ENCODE measurements at places on chromosomes 13 and 19.

- no peaks in the 10 kb centered on the region for H3K27me3 ChIP-seq
- no peak for DNase-seq
- H3K27ac ChIP-seq = no peak overlapping the region
- H3K36me3 ChIP-seq = no peaks in the 10 kb centered on the region
Measured at GRCh38 chr19:15838351-15838750, 22.9 kb upstream of the OR10H1 start.

DNA sequence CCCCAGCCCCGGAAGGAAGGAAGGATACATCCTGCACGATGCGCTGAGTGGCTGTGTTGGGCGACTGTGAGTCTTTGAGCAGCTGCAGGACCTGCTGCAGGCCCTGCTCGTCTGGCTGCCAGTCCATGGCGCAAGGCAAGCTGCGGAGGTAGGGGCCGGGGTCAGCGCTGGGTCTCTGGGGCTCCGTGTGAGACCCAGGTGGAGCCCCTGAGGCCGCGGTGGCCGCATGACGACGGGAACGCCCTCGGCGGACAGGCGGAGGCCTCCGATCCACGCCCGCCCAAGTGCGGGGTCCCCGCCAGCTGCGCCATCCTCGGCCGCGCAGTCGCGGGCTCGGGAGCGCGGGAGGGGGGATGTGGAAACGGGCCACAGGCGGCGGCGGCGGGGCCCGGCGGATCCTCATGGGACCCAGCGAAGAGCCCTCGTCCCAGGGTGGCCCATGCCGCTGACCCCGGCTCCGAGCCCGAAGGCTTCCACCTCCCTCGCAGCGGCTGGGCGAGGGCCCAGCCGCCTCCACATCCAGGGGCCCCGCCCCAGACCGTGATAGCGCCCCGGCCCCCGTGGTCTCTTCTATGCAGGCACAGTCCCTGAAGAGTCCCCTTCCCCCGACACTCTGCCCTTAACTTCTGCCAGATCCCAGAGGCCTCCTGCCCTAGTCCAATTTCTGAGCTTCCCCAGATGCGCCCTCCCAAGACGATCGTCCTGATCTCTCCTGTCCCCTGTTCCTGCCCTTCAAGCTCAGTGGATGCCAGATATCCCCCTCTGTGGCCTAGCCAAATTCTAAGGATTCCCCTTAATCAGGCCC lies 2.7 kb downstream of the TNPO2 start:
- H3K4me1 ChIP-seq = peaks cover 12% of the 10 kb centered on the region
- no peaks in the 10 kb centered on the region for H3K27me3 ChIP-seq
- H3K4me3 ChIP-seq = peak overlapping the region; percentile 96
- peak; percentile 27 for DNase-seq
- peak overlapping the region; percentile 96 for H3K27ac ChIP-seq

DNA sequence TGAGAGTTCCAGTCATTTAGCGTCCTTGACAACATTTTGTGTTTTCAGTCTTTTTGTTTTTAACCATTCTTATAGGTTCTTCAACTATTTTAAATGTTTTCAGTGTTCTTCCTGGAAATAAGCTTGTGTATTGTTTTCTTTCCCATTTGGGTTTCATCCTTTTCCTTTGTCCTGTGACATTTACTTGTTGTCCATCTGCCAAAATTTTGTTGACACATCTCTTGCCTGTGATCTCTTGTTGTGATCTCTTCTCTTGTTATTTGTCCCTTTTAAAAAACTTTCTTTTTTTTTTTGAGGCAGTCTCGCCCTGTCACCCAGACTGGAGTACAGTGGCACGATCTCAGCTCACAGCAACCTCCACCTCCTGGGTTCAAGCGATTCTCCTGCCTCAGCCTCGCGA lies 96.5 kb downstream of the PDS5B start:
- H3K4me3 ChIP-seq = no peak overlapping the region
- no peak for DNase-seq
- H3K36me3 ChIP-seq = peaks cover 46% of the 10 kb centered on the region
- H3K27ac ChIP-seq = no peak overlapping the region
- peaks cover 6% of the 10 kb centered on the region for H3K4me1 ChIP-seq
- H3K27me3 ChIP-seq = no peaks in the 10 kb centered on the region

DNA sequence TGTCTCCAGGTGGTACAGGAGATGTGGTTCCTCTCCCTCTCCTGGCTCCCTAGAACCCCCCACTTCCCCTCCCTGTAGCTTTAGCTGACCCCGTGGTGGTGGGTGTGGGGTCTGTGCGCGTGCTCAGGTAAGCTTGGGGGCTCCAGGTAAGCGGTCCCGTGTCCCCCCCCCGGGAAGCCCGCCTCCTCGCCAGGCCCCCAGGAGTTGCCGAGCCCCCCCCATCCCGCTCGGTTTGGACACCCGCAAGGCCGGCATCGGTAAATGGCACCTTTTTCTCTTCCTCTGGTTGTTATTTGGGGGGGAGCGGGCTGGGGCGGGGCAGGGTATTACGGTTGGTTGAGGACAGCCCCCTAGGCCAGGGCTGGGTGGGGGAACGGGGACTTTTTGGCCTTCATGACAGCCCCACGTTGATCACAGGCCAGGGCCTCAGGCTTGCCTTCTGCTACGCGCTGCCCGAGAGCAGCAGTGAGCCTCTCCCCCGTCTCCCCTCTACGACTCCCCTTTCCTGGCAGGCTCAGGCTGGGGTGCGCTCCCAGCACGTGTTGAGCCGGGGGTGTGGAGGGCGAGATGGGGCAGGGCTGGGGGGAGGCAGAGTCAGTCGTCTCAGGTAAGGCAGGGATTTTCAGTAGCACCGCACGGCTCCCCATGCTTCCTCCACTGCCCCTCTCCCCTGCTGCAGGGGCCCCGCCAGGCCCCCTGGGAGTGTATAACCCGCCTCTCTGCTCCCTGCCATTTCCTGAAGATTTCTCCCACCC lies 10.7 kb upstream of the LIN7B start:
- no peaks in the 10 kb centered on the region for H3K4me1 ChIP-seq
- no peaks in the 10 kb centered on the region for H3K27me3 ChIP-seq
- H3K27ac ChIP-seq = no peak overlapping the region
- no peak for DNase-seq

DNA sequence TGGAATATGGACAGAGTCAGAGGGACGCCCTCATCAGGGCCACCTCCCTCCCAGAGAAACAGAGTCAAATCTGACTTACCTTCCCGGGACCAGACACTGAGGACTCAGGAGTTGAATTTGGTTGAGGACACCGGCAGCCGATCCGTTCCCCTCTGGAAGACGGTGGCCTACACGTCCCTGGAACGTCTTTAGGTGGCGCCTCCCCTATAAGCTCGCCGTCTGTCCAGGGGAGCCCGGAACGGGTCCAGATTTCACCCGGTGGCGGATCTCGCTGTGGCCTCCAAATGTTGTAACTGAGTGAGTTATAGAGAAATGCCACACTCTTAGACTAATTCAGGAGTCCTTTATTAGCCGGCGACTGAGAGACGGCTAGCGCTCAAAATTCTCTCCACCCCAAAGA lies 9.0 kb downstream of the TNFSF14 start:
- no peak overlapping the region for H3K27ac ChIP-seq
- no peak overlapping the region for H3K4me3 ChIP-seq
- H3K4me1 ChIP-seq = no peaks in the 10 kb centered on the region

- H3K36me3 ChIP-seq = no peaks in the 10 kb centered on the region
- no peak overlapping the region for H3K4me3 ChIP-seq
- H3K4me1 ChIP-seq = no peaks in the 10 kb centered on the region
- peaks cover 23% of the 10 kb centered on the region for H3K27me3 ChIP-seq
Measured at GRCh38 chr19:4555657-4556561, 3.6 kb downstream of the SEMA6B start.

DNA sequence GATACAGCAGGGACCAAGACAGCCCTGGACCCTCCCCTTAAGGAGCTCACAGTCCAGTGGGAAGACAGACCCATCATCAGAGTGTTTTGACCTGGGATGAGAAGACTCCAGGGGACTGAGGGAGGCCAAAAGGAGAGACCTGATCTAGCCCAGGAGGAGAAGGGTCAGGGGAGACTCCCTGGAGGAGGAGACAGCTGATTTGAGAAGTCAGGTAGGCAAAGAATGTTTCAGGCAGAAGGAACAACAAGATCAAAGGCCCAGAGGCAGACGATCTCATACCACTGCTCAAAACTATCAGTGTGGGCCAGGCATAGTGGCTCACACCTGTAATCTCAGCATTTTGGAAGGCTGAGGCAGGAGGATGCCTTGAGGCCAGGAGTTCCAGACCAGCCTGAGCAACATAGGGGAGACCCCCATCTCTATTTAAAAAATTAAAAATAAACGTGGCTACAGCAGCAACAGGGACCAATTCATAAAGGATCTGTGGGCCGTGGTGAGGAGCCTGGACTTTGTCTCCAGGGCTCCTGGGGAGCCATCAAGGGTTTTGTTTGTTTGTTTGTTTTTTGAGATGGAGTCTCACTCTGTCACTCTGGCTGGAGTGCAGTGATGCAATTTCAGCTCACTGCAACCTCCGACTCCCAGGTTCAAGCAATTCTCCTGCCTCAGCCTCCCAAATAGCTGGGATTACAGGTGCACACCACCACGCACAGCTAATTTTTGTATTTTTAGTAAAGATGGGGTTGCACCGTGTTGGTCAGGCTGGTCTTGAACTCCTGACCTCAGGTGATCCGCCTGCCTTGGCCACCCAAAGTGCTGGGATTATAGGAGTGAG lies 2.2 kb upstream of the COX6B1 start:
- no peak for DNase-seq
- peaks cover 2% of the 10 kb centered on the region for H3K36me3 ChIP-seq
- no peak overlapping the region for H3K4me3 ChIP-seq
- peaks cover 13% of the 10 kb centered on the region for H3K4me1 ChIP-seq
- no peaks in the 10 kb centered on the region for H3K27me3 ChIP-seq

GRCh38 chr19:51480590-51480989 lies 2.3 kb downstream of the CEACAM18 start:
- no peaks in the 10 kb centered on the region for H3K27me3 ChIP-seq
- no peak overlapping the region for H3K27ac ChIP-seq
- no peak for DNase-seq
- no peak overlapping the region for H3K4me3 ChIP-seq
- H3K4me1 ChIP-seq = no peaks in the 10 kb centered on the region

DNA sequence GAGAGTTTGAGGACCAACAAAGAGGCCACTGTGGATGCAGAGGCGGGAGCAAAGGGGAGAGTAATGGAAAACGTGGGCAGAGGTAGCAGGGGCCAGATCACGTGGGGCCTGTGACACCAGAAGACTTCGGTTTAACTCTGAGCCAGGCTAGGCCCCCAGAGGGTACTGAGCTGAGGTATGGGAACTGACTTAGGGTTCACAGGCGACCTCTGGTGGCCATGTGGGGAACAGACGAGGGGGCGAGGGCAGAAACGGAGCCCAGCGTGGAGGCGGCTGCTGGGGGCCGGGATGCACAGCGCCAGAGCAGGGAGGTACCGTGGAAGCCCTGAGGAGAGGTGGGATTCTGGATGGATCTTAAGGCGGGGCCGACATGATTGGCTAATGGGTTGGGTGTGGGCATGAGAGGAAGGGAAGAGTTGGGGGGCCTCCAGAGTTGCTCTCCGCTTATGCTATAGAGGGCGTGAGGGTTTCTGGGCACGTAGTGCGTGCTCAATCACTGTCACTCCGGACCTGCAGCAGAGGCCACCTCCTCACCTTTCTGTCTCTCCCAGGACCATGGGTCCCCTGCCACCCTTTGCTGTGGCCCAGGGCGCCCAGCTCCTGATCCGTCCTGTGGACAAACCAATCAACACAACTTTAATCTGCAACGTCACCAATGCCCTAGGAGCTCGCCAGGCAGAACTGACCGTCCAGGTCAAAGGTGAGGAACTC lies 13.7 kb downstream of the PVR start:
- peaks cover 89% of the 10 kb centered on the region for H3K36me3 ChIP-seq
- peak; percentile 65 for DNase-seq
- H3K4me1 ChIP-seq = peaks cover 24% of the 10 kb centered on the region
- H3K27ac ChIP-seq = no peak overlapping the region

DNA sequence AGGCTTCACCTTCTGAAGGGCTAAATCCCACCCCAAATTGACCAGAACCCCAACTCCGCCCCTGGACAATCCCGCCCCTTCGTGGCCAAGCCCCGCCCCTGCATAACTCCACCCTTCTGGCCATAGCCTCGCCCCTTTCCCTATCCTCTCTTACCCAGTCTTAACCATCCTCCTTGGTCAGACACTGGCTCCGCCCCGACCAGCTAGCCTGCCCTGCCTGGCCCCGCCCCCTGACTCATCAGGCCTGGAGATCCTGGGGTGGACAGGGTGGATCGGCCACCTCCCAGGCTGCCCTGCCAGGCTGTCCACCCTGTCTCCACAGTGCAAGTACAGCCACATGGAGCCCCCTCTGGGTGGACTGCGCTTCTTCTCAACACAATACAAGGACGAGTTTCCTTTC lies 8.0 kb upstream of the ZNF358 start:
- peaks cover 16% of the 10 kb centered on the region for H3K4me1 ChIP-seq
- peak; percentile 96 for DNase-seq
- H3K27ac ChIP-seq = no peak overlapping the region
- H3K4me3 ChIP-seq = no peak overlapping the region

- no peak for DNase-seq
- no peak overlapping the region for H3K4me3 ChIP-seq
- no peaks in the 10 kb centered on the region for H3K36me3 ChIP-seq
- no peak overlapping the region for H3K27ac ChIP-seq
- no peaks in the 10 kb centered on the region for H3K4me1 ChIP-seq
Measured at GRCh38 chr13:92300651-92301050, 902.2 kb downstream of the GPC5 start.

DNA sequence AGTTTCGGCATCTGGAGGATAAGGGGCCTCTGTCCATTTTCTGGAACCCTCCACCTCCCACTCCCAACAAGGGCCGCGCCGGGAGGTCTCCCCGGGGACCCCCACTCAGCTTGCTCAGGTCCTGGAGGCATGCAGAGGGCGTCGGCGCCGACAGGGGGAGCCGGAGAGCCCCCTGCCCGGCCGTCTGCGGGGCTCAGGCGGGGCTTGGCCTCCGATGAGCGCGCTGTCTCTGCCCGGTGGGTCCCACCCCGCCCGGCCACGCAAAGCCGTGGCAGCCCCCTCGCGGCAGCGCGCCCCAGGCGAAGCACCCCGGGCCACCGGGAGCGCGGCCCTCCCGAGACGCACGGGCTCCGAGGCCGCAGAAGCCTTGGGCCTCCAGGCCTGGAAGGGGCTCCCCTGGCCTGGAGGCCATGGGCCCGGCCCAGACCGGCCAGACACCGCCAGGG lies 149.7 kb upstream of the ZNF536 start:
- H3K36me3 ChIP-seq = no peaks in the 10 kb centered on the region
- no peaks in the 10 kb centered on the region for H3K4me1 ChIP-seq
- no peak for DNase-seq
- no peak overlapping the region for H3K4me3 ChIP-seq

GRCh38 chr13:27403203-27403678 lies 21.2 kb upstream of the GTF3A start:
- no peaks in the 10 kb centered on the region for H3K4me1 ChIP-seq
- no peak for DNase-seq
- H3K27me3 ChIP-seq = peaks cover 14% of the 10 kb centered on the region
- H3K27ac ChIP-seq = no peak overlapping the region
- H3K36me3 ChIP-seq = no peaks in the 10 kb centered on the region

DNA sequence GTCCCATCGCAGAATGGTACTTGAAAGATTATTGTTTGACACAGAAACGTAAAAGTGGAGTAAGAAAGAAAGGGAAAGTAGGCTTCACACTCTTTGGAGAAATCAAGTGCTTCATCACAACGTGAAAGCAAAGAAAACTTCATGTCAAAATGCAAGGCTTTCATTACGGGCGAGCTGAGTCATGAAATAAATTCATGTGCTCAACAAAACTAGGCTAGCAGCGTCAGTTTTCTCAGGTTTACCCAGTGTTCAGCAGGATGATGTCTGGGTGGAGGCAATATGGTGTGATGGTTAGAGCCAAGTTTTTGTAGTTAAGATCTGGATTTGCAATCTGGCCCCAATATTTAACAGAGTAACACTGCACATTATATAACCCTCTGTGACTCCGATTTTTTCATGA lies 128.0 kb downstream of the TRPC4 start:
- no peaks in the 10 kb centered on the region for H3K36me3 ChIP-seq
- peaks cover under 1% of the 10 kb centered on the region for H3K4me1 ChIP-seq
- peaks cover 20% of the 10 kb centered on the region for H3K27me3 ChIP-seq
- no peak for DNase-seq
- H3K27ac ChIP-seq = no peak overlapping the region
